Activated CD4-positive, alpha-beta T cell treated with anti-CD3 and anti-CD28 coated beads, Interleukin-2, amount 10 ng/mL, durations not matched to agents 24 days and 14 days (primary cell): ENCODE measurements at places on chromosomes 13 and 19. TPM values are rescaled to one million over a fixed set of nuclear protein-coding genes. Genes with fewer than 3 reads are reported as not detected.

Gene ZNF829
- total RNA-seq = 4.8 TPM in 2 replicates

DNA sequence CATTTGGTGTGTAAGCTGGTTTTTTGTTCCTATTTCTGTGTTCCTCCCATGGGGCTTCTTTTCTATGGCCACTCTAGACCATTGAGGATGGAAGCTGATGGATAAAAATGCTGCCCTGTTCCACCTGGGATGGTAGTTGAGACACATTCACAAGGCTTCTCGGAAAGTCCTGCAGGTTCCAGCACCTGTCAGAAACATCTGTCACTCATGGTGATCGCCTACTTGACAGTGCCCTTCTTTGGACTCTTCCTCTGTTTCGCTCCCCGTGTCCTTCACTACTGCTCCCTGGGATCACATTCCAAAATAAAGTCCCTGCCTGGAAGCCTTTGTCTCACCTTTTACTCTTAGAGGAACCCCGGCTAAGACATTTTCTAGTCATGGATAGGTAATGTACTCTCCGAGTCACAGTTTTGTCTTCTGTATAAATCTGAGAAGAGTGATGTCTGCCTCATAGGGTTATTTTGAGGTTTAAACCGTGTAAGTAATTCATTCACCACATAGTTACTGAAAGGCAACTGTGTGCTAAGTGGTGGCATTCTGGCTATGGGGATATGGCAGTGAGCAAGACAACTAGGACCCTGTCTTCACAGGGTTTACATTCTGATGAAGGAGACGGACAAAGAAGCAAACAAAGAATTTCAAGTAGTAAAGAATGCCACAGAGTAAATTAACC lies 21.0 kb downstream of the UBAC2 start:
- H3K27ac ChIP-seq = no peak overlapping the region
- peak overlapping the region; percentile 0 for H3K4me3 ChIP-seq
- no peak for DNase-seq
- H3K27me3 ChIP-seq = no peaks in the 10 kb centered on the region

GRCh38 chr19:41303954-41304353 lies 6.0 kb upstream of the CCDC97 start:
- DNase-seq = peak; percentile 64
- H3K27ac ChIP-seq = peak overlapping the region; percentile 88
- no peaks in the 10 kb centered on the region for H3K27me3 ChIP-seq
- peaks cover 80% of the 10 kb centered on the region for H3K36me3 ChIP-seq
- peak overlapping the region; percentile 78 for H3K4me3 ChIP-seq

Gene CYP4F8
- not detected in 2 replicates for total RNA-seq

Gene SIAH3
- total RNA-seq = 0.05 TPM in 1 of 2 replicates, not detected in the other

DNA sequence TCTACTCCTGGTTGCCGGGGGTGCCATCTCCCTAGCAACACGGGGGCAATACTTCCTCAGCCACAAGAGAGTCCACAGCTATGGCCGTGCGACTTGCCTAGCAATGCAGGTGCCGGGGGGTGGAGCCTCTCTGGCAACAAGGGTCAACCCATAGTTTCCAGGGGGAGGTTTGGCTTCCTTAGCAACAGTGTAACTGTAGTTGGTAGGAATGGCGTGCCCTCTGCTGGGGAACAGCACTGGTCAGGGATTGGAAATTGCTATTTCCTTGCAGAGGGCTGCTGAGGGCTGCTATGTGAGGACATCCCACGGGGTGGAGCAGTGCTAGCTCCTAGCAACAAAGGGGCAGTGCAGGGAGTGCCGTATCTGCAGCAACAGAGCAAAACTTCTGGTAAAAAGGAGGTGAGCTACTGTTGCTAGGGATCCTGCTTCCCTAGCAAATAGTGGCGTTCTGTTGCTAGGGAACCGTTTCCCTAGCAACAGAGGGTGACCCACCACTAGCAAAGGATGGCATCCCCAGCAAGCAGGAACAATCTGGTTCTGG lies 7.0 kb upstream of the TMC4 start:
- H3K4me3 ChIP-seq = no peak overlapping the region
- no peaks in the 10 kb centered on the region for H3K4me1 ChIP-seq
- H3K36me3 ChIP-seq = peaks cover 44% of the 10 kb centered on the region
- no peak for DNase-seq

Gene ZNF560
- total RNA-seq = not detected in 2 replicates

DNA sequence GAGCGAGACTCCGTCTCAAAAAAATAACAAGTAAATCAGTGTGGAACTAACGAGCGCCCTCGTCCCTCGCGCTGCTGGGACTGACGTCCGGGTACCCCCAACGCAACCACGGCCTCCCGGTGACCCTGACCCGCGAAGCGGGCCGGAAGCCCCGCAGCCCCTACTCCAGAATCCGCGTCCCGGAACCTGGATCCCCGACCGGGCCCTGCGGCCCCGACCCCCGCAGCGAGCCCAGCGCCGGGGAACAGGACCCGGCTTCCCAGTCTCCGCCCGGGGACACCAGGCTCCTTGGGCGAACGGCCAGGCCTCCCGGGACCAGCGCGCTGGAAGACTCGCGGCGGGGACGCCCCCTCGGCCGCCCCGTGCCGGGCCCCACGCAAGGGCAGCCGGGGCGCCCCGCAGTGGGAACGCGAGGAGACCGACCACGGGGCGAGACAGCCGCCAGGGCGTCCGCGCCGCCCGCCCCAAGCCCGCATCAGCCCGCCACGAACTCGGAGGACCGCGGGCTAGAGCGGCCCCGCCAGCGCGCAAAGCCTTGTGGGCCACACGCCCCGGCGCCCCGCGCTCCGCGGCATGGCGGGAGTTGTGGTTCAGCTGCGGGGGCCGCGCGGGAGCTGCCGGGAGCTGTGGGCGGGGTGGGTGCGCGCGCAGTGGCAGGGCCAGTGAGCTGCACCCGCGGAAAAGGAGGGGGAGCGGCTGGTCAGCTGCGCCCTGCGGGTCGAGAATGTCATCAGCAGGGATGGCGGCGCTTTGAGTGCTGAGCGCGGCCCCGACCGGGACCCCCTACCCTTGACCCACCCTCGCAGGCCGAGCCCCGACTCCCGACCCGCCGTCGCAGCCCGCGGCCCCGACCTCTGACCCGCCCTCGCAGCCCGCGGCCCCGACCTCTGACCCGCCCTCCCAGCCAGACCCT lies 7.5 kb upstream of the MADCAM1 start:
- peak overlapping the region; percentile 86 for H3K4me3 ChIP-seq
- H3K36me3 ChIP-seq = peaks cover 4% of the 10 kb centered on the region
- H3K27me3 ChIP-seq = peaks cover 5% of the 10 kb centered on the region
- DNase-seq = peak; percentile 97
- H3K4me1 ChIP-seq = peaks cover 7% of the 10 kb centered on the region
- H3K27ac ChIP-seq = peak overlapping the region; percentile 94

- no peaks in the 10 kb centered on the region for H3K36me3 ChIP-seq
- peaks cover 54% of the 10 kb centered on the region for H3K27me3 ChIP-seq
- H3K27ac ChIP-seq = no peak overlapping the region
- peak; percentile 51 for DNase-seq
- H3K4me3 ChIP-seq = no peak overlapping the region
Observed at GRCh38 chr13:49218493-49219051, 1.6 kb upstream of the MLNR start.

GRCh38 chr13:69904784-69905183 lies 202.8 kb upstream of the ATXN8OS start:
- no peak for DNase-seq
- no peaks in the 10 kb centered on the region for H3K27me3 ChIP-seq
- no peak overlapping the region for H3K27ac ChIP-seq
- H3K4me1 ChIP-seq = no peaks in the 10 kb centered on the region
- H3K4me3 ChIP-seq = no peak overlapping the region

DNA sequence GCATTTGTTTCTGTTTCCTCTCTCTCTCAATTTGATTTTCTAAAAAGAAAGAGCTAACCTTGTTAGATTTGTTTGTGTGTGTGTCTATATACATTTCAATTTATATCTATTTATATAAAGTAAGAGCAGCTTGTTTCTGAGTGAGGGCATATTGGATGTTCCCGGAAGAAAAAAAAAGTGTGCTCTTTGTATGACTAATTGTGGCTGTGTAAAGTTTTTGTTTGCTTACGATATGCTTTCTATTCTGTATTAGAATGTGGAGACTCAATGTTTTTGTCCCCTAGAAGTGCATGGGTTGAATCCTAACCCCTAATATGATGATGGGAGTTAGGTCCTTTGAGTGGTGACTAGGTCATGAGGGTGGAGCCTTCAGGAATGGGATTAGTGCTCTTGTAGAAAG lies 66.6 kb upstream of the C1QTNF9B start:
- H3K27ac ChIP-seq = peak overlapping the region; percentile 47
- H3K36me3 ChIP-seq = no peaks in the 10 kb centered on the region
- peaks cover 48% of the 10 kb centered on the region for H3K4me1 ChIP-seq
- no peak for DNase-seq
- peak overlapping the region; percentile 10 for H3K4me3 ChIP-seq
- H3K27me3 ChIP-seq = no peaks in the 10 kb centered on the region

DNA sequence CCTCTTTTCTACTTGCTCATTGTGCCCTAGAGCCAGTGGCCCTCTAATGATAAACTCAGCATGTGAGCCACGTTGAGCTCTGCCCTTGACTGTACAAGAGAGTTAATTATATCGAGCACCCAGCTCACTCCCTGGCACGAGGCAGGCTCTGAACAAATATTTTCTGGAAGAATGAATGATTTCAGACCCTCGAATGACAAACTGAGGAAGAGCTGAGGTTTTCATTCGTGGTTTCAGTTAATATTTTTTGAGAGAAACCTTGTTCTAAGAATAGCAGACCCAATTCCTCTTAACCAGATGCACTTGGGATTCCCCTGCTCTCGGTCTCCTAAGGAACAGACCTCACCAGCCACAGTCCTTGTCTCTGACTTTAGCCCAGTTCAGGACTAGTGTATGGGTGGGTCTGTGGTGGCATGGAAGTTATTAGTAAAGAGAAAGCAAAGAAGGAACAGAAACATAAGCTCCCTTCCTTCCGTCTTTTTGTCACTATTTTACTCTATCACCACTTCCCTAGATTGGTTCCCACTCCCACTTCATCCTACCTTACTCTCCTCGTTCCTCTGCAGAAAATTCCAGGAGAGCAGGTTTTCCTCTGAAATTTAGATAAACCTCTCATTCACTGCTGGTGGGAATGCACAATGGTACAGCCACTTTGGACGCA lies 22.1 kb upstream of the WDFY2 start:
- no peak overlapping the region for H3K4me3 ChIP-seq
- H3K27me3 ChIP-seq = peaks cover 2% of the 10 kb centered on the region
- no peaks in the 10 kb centered on the region for H3K36me3 ChIP-seq
- DNase-seq = peak; percentile 62
- H3K27ac ChIP-seq = no peak overlapping the region
- peaks cover 30% of the 10 kb centered on the region for H3K4me1 ChIP-seq

Gene HDGFL2
- 66.0 and 72.7 TPM in 2 replicates for total RNA-seq

GRCh38 chr13:112700291-112701060 lies 10.6 kb downstream of the ATP11A start:
- peaks cover 32% of the 10 kb centered on the region for H3K4me1 ChIP-seq
- peaks cover 3% of the 10 kb centered on the region for H3K36me3 ChIP-seq
- H3K27me3 ChIP-seq = no peaks in the 10 kb centered on the region
- DNase-seq = no peak

DNA sequence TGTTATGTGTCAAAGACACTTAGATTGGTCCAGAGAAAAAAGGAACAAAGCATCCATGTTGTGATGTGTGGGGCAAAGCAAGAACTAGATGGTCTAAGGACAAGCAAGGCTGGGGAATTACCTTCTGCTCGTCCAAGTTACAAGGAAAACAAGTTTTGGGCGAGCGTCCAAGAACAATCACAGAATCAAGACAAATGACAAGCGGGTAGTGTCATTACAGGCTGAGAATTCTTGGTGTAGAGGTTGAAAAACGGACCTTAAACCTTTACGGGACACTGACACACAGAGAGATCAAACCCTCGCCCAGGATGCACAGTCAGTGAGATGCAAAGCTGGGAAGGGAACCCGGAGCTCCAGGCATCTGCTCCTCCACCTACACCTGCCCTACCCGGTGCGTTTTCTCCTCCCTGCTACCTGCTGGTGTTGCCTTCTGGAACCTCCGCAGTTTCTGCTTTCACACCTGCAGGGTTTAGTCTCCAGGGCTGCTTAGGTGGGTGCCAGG lies 515 bp upstream of the ZNF324B start:
- peaks cover 17% of the 10 kb centered on the region for H3K36me3 ChIP-seq
- DNase-seq = no peak
- H3K4me3 ChIP-seq = peak overlapping the region; percentile 90
- peak overlapping the region; percentile 53 for H3K27ac ChIP-seq
- H3K4me1 ChIP-seq = peaks cover 21% of the 10 kb centered on the region

- H3K27me3 ChIP-seq = no peaks in the 10 kb centered on the region
- DNase-seq = no peak
- H3K4me1 ChIP-seq = peaks cover 31% of the 10 kb centered on the region
Observed at GRCh38 chr13:32737679-32738078, 151.4 kb downstream of the PDS5B start.

DNA sequence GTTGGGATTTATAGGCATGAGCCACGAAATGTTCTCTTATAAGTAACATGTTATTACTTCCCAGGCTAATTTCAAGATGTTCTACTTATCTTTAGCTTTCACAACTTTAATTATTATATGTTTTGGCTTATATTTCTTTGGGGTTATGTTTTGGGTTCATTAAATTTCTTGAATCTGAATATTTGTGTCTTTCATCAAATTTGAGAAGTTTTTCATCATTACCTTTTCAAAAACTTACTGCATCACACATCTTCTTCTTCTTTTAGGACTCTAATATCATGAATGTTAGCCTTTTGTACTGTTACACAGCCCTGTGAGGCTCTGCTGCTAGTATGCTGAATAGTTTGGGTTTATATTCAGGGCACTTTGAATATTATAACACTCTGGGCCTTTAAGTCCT lies 9.7 kb upstream of the ZNF266 start:
- H3K36me3 ChIP-seq = peaks cover 7% of the 10 kb centered on the region
- H3K4me1 ChIP-seq = no peaks in the 10 kb centered on the region
- H3K27me3 ChIP-seq = no peaks in the 10 kb centered on the region
- no peak overlapping the region for H3K4me3 ChIP-seq

GRCh38 chr13:91417660-91418325 lies 19.4 kb downstream of the GPC5 start:
- H3K4me1 ChIP-seq = no peaks in the 10 kb centered on the region
- H3K36me3 ChIP-seq = no peaks in the 10 kb centered on the region
- H3K4me3 ChIP-seq = no peak overlapping the region
- no peak overlapping the region for H3K27ac ChIP-seq
- peaks cover 4% of the 10 kb centered on the region for H3K27me3 ChIP-seq

Gene KLF1
- 0.77 and 1.2 TPM in 2 replicates for total RNA-seq

DNA sequence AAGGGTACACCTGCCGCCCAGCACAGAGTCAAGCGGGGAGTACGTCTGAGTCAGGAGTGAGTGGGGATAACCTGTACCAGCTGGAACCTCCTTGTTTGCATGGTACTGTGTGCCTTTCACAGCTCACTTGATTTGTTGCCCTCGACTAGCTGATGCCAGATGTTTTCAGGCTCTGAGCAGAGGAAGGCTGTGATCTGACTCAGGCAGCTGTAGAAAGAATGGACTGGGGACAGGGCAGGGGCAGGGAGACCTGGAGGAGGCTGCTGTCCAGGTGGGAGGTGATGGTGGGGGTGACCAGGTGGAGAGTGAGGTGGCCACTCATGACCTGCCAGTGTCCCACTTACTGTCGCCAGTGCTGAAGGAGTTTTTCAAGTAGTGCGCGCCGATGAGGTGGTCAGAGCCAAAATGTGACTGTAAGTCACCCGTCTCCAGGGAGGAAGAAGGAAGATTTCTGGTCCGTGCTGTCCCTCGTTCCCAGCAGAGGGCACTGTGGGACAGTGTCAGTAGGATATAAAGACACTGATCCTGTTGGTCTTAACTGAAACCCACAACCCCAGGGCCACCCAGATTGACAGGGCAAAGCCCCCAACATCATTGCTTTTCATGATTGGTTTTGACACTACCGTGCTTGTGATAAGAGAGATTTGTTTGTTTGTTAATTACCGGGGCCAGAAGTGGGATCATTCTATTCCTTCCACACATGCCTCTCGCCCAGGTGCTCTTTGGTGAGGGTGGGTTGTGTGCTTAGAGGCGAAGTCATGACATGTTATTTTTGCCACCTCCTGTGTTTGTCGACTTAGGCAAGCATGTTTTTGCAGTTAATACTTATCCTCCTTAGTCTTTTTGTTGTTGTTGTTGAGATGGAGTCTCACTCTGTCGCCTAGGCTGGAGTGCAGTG lies 128.4 kb downstream of the DPF1 start:
- no peaks in the 10 kb centered on the region for H3K27me3 ChIP-seq
- H3K4me3 ChIP-seq = no peak overlapping the region
- H3K36me3 ChIP-seq = peaks cover 14% of the 10 kb centered on the region
- H3K27ac ChIP-seq = no peak overlapping the region
